ENCODE measurements at places on chromosomes 2 and 18.

DNA sequence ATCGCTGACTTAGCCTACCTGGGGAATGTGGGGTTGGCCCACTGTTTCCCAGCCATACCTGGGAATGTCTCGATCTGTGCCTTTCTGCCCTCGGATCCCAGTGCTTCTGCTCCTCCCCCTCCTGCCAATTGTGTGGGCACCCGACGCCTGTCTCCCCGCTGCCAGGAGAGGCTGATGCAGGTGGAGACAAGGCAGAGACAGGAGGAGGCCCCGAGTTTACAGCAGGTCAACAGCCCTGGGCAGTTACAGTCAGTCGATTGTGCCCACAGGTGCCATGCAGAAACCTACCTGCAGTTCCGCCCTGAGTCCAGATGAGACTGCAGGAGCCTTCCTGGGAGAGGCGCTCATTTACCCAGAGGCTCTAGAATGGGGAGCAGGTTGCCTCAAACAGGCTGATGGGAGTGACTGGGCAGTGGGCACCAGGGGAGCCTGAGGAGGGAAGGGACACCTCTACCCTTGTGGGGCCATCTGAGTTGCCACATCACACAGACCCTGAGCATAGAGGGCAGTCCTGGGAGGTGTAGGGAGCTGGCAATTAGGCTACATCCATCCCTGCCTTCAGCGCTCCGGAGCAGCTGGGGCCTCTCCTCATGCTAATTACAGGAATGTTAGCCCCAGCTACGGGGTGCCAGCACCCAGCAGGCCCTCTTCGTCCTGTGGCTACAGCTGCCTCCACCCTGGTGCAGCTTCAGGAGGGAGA, 300.1 kb downstream of the NDUFA10 start:
- DNase-seq, result no peak

DNA sequence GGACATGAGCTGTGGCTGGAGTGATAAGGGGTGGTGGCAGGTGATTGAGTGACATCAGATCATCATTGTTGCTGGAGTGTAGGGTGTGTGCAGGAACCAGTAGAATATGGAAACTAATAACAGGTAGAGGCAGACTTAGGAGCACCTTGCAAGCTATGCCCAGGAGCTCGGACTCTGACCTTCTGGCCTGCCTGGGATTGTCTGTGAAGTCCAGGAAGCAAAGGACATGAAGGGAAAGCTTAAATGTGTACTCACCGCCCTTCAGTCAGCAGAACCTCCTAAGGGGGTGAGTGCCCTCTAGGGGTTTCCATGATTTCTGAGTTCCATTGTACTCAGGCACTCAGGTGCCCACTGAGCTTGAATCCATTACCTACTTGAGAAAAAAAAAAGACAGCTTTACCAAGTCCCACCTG, 104.2 kb downstream of the CRIM1 start:
- DNase-seq, result no peak

GRCh38 chr2:217366966-217367365, 507.1 kb upstream of the TNP1 start:
- DNase-seq, result no peak

DNA sequence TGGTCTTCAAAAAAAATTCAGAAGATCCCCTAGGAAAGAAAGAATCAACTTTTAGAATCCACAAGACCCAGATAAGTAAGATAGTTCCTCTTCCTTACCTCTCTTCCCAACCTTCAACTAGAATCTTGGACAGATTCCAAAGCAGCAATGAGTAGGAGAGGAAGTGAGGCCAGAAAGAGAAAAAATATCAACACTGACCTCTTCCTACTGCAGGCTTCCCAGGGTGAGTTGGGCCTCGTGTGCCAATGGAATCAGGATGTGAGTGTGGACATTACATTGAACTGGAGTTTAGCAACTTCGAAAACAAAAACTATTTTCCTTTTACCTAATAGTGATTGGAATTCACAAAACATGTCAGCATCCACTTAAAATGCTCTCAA, 102.5 kb upstream of the PIEZO2 start:
- no peak for DNase-seq

DNA sequence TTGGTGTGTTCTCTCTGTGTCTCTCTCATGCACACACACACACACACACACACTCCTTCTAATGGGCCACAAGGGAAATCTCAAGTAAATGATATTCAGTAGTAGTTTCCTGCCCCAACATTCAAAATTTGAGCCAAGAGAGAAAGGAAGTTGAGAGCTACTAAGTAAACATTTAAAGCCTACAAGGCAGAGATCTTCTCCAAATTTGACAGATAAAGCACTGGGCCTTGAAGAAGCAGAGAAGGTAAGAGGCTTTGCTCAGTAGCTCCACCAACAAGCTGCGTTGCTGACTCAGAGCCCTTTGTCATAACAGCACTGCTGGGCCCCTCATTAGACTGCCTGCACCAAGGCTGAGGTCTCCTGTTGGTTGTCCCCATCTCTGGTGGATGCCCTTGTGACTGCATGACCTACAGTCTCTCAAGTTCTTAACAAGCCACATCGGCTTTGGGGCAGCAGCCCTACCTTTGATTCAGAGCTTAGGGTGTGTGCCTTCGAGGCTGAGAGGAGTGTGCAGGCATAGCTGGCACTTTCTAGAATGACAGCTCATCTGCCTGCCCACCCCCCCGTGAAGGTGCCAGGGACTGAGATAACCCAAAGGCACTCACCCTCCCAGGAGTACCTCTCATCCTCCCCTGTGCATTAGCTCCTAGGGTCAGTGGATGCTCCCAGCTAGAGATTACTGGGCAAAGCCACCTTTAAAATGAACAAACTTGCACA, 32.3 kb upstream of the NEB start:
- no peak for DNase-seq

DNA sequence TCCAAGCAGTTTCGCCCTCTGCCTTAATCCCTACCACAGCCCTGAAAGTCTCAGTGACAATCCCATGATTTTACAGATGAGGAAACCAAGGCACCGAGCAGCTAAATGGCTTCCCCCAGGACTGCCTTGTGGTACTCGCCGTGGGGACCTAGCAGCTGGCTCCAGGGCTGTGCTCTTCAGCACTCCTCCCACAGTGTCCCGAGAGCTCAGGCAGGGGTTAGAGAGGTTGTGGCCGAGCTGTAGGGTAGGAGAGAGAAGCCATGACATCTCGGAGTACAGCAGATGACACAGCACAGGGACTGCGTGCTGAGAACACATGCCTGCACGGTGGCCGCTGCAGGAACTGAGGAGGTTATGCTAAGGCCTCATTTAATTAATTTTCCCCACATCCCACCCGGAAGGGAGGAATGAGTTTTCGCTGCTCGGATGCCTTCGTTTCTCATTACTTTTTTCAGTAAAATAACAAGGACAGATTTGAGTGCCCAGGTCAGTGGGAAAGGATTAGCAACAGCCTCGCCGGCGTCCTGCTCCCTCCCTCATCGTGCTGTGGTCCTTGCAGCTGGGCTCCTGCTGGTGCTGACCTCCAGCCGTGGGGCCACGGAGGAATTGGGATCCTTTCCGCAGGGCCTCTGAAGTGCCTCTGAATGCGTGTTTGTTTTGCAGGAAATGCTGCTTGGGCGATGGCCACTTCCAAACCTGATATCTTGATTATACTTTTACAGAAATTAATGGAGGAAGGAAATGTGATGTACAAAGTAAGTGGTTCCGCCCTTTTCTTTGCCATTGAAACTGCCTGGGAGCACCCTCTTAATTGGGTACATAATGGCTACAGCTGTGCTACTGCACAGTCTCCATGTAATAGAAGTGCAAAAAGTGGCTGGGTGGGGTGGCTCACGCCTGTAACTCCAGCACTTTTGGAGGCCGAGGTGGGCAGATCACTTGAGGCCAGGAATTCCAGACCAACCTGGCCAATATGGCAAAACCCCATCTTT, 61.2 kb downstream of the WDSUB1 start:
- DNase-seq, result no peak

- no peak for DNase-seq
These were observed 171.1 kb upstream of the MYT1L start for GRCh38 chr2:2502201-2502549.

DNA sequence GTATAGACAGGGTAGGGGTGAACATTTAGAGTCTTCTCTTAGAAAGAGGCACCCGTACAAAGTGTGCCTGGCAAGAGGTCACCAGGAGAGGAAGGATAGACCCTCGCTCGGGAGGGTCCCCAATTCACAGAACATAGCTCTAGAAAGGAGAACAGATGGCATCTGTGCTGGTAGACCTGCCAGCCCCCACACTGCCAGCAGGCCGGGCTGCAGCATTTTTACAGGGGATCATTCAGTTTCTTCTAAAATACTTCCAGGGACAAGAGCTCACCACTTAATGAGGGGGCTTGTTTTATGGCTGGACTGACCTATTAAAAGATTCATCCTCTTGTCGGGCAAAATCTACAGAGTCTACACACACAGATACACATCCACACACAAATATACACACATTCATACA, 149.9 kb downstream of the SEPTIN10 start:
- DNase-seq, result no peak

DNA sequence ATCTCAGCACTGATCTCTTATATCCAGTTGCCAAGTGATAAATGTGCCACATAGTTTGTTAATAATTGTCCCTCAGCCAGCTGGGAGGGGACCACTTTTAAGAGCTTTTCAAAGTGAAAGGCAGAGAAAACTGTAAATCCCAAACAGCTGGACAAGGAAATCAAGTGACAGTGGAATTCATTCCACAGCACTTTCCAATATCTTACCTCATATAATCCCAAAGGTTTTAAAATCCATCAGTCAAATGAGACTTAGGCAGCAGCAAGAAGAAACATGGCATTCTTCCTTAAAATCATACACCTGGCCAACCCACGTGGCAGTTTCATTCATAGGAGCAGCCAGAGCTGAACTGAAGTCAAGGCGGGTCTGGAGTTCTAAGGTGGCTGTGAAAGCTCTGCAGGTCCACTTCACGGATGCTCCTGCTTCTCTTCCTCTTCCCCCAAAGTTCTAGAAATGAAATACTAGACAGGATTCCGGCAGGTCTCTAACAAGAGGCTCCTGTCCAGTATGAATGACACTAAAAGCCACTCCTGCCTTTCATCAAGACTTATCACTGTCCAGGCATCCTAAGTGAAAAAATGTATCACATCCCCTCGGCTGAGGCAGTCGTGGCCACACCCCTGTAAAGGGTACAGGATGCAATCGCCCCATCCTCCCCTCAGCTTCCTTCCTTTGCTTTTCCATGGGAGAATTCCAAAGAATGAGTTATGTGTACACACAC, 190.4 kb upstream of the STK17B start:
- DNase-seq, result no peak

DNA sequence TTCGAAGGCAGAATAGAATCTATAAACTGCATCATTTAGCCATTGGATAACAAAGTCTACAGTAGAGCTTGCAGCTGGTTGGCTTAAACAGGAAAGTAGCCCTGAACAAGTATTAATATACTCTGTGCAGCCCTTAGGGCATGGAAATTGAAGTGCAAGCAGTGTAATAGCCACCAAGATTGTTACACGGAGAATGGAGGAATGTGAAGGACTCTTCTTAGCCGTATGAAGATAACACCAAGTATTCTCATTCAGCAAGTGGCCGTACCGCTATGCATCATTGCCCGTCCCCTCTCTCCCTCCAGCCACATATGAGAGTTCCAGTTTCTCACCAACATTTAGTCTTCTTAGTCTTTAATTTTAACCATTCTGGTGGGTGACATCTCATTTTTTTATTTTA, 40.5 kb downstream of the ANKRD12 start:
- DNase-seq, result no peak

GRCh38 chr2:160925956-160926355, 234.3 kb upstream of the TANK start:
- no peak for DNase-seq

- DNase-seq, result no peak
These were observed 652.9 kb upstream of the ID2 start for GRCh38 chr2:8028981-8029380.

- no peak for DNase-seq
These were observed 48.4 kb upstream of the NAB1 start for GRCh38 chr2:190600293-190601103.

DNA sequence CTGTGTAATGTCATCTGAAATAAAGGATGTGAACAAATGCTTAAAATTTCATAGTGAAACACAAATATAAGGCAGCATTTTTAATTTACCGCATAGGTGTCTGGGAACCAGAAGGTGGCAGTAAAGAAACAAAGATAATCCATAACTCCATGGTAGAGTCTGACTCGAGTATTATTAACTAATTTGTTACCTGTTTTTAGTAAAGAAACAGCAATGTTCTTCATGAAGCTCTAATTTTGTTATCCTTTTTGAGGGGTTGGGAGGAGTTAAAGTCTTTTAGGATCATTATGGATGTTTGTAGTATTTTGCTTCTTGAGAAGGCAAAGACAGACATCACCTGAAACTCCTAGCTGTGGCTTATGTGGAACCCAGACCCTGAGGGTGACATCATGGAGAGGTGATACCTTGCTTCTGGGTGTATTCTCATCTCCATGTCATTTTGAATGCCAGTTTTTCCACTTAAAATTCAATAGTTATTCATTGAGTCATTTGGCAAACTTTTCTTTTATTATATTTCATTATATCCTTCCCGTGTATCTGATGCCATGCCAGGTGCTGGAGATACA, 286.2 kb upstream of the EPAS1 start:
- no peak for DNase-seq

DNA sequence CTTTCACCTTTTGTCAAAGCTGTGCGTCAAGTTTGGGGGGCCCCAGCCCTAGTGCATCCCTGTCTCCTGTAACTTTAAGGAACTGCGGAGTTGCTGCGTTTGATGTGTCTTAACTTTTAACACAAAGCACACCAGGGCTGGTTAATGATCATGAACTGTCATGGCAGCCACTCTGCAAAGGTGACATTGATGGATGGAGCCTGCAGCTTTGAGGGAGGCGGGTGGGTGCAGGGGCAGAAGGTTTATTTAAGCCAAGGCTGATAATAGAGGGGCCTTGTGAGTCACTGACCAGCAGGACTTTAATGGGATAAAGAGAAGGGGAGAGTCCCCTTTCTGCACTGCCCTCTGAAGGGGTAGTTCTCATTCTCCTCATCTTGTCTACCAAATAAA, 190.2 kb upstream of the GATA6 start:
- no peak for DNase-seq

DNA sequence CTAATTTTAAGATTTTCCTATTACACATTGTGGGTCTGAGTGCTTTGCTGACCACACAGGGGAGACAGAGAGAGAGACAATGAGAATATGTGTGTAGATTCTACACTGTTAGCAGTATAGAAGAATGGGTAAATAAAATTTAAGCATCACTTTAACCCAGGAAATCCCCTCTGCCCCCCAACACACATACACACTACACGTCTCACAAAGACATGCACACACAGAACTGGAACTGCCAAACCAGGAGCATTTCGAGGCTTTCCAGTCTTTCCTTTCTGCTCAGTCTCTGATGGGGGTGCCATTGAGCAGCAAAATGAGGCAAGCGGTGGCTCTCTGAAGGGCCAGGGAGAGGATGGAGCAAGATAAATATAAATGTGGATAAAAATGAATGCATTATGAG, 2.5 kb downstream of the MERTK start:
- DNase-seq, result no peak
